ENCODE measurements at places on chromosomes 6 and 20.
A peak's percentile ranks its signal among the peaks of the same experiment; 100 is the strongest.

DNA sequence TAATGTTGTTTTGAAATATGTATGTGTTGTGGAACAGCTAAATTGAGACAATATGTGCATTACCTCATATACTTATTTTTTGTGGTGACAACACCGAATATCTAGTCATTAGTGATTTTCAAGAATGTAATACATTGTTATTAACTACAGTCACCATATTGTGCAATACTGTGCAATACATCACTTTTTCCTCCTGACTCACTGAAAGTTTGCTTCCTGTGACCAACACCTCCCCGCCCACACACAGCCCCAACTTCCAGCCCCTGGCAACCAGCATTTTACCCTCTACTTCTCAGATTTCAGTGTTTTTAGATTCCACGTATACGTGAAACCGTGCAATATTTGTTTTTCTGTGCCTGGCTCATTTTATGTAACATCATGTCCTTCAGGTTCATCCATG is 627.9 kb downstream of the PRKN start:
- DNase-seq = no peak

DNA sequence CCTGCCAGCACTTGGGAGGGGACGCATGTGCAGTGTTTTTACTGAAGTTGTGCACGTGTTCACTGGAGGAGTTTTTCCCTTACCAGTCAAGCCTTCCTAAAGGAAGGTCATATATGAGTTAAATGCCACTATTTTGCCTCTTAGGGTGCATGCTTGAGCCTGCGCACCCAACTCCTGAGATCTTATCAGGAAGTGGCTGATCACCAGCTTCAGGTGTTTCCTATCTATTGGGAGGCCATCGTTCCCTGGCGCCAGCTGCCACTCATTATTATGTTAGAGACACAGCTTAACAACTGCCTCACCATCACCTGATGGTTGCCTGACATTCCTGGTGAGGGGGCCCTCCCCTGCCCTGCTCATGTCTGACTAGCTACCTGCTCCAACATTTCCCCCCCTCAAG is 8.5 kb downstream of the ERVFRD-1 start:
- no peak for DNase-seq

DNA sequence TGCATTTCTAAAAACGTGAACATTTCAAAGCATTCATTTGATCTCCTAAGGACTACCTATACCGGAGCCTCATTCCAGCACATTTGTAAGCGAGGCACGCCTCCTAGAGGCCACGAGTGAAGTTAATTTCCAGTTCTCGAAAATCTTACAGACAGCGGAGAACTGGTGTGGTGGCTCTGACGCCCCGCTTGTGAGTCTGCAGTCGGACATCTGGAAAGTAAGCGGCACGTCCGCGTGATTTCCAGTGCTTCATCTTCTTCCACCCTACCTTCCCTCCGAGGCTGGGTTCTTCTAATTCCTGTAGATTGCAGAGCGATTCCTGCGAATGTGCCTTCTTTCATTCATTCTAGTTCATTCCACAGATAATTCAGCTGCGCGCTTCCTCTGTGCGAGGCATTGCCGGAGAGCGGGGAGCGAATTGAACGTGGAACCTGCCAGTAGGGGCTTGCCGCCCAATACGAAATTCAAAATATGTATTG is 810 bp upstream of the PRIM2 start:
- DNase-seq = peak; percentile 59

GRCh38 chr20:64049060-64049877 is at the start of gene SOX18:
Gene SOX18 (minus strand): TSS chr20:64049639. CDS start chr20:64049516, 123 bp downstream.
- DNase-seq = no peak

- no peak for DNase-seq
Observed at GRCh38 chr6:125611573-125612344, 137.7 kb upstream of the HEY2 start.

- DNase-seq = no peak
Observed at GRCh38 chr6:14622085-14622484, 504.5 kb downstream of the CD83 start.

GRCh38 chr6:48883116-48883515 is 579.9 kb downstream of the MMUT start:
- no peak for DNase-seq

- no peak for DNase-seq
Observed at GRCh38 chr20:54714817-54715216, 239.4 kb downstream of the DOK5 start.

- DNase-seq = no peak
Observed at GRCh38 chr20:7637184-7637583, 303.1 kb downstream of the HAO1 start.

GRCh38 chr20:25050082-25050481 is 7.9 kb downstream of the ACSS1 start:
- no peak for DNase-seq

DNA sequence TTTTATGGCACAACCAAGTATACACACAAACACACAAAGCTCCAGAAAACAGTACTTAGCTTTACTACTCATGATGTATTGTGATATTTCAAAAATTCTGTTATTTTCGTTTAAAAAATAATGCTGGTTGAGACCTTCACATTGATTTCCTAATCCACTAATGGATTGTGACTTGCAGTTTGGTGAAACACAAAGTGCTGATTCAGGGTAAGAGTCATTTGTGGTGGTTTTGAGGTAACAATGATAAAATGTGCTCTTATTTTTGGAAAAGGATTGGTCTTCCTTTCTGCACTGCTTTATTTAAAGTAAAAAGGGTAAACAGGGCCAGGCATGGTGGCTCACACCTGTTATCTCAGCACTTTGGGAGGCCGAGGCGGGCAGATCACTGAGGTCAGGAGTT is 1.9 kb downstream of the AAR2 start:
- no peak for DNase-seq

GRCh38 chr6:42921801-42922200 is 5.9 kb downstream of the PTCRA start:
- DNase-seq = no peak

- no peak for DNase-seq
Observed at GRCh38 chr6:33490198-33490597, 35.8 kb downstream of the ZBTB9 start.

GRCh38 chr6:135329851-135330803 is 149.0 kb downstream of the MYB start:
- no peak for DNase-seq

- DNase-seq = no peak
Observed at GRCh38 chr20:44137266-44137801, 49.7 kb downstream of the JPH2 start.

- DNase-seq = no peak
Observed at GRCh38 chr6:74268815-74269599, 573.0 kb downstream of the CD109 start.

GRCh38 chr6:28523241-28523622 is 2.4 kb upstream of the GPX5 start:
- no peak for DNase-seq

DNA sequence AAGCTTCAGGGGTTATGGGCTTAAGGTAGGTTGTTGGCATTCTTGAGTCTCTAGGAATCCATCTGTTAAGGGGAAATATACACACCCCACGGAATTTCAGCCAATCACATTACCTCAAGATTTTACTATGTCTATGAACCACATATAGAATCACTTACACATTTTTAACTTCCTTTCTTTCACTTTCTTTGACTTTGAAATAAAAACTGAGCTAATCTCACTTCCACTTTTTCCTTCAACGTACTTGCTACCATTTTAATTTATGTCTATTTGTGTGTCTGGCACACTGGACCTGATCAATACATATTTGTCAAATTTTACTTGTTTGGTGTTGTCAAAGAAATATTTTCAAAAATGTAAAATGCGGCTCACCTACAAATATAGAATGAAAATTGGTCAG is 545.4 kb upstream of the JAG1 start:
- DNase-seq = no peak

DNA sequence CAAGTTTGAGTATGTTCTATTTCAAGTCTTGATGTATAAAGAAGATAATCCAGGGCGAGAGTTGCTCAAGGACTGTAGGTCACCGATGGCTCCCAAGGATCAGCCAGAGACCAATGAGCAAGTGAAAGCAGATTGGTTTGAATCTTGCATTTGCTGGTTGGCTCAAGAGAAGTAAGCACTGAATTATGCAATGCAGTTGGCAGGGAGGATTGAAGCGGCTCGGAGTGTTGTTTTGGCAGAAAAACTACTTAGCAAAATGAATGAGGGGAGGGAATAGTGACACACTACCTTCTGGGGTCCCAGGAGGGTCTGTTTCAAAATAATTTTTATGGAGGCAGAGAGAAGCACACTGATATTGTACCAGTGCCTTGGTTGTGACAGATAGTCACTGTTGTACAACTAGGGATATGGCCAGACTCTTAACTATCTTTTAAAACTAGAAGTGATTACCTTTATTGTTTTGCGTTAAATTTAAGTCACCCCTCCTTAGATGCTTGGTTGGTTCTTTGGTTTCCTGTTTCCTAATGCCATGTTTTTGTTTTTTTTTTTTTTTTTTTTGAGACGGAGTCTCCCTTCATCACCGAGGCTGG is 15.7 kb downstream of the SASH1 start:
- no peak for DNase-seq

GRCh38 chr20:62740286-62741141 is 31.9 kb downstream of the NTSR1 start:
- peak; percentile 48 for DNase-seq

- DNase-seq = no peak
Observed at GRCh38 chr6:169014211-169015197, 239.1 kb downstream of the THBS2 start.

DNA sequence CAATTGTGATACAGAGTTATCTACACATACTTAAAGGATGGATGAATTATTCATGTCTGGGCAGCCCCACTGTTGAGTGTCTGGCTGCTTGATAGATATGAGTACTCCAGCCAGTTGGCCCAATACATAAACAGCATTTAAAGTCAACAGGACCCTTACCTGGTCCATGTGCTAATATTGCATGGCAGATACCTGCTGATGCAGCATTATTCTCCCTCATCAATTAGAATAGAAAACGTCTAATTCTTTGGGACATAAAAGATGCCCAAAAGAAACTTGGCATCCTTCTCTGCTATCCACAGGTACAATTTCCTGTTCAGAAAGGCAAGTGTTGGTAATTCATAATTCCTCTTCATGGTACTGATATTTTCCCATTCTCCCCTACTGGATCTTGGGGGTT is 550.8 kb downstream of the TFAP2B start:
- DNase-seq = no peak

- DNase-seq = no peak
Observed at GRCh38 chr20:41142919-41143318, 5.6 kb downstream of the PLCG1 start.

GRCh38 chr6:12173181-12173580 is 117.0 kb upstream of the EDN1 start:
- DNase-seq = no peak

DNA sequence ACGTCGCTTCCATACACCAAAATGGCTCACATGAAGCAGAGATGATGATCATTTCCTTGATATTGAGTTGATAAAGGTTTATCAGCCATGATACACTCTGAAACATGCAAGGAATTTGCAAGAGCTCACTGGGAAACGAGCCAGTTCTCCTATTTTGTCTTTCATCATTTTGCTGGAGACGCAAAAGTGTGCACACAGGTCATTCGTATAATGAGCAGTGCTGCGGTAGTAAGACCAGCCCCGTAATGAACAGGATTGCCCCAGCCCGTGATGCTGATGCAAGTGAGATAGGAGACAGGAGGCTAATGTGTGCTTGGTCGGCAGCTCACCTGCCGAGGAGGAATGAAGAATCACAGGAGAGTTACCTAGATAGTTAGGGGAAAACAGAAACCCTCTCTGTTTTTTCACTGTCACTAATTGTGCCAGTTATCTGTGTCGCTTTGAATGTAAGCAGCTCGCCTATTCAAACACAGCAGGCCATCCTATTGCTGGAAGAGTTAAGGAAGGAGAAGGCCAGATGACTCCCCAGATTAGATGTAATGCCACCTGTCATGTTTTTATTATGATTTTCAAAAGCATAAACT is 391.8 kb downstream of the SAMD5 start:
- no peak for DNase-seq

DNA sequence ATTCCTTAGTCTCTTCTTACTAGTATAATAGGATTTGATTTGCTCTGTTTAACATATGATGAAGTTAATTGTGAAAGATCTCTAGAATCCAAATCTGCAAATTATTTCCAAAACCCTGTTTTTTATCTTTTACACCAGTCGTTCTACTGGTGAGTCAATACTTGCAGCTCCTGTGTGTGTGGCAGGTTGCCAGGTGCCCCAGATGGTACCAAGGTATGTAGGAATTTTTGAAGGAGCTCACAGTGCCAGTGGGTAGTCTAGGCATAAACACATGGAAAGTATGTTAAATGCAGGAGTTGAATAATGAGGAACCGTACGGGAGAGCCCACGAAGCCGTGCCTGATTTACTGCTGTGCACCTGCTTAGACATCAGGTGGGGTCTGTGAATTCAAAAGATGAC is 192.2 kb downstream of the FARS2 start:
- DNase-seq = no peak

All from stimulated activated CD8-positive, alpha-beta memory T cell treated with anti-CD3 and anti-CD28 coated beads, Interleukin-2, amount 100 ng/mL, for 1 hour (primary cell).